ENCODE measurements at places on chromosomes 12 and 14. TPM values are rescaled to one million over a fixed set of nuclear protein-coding genes. Genes with fewer than 3 reads are reported as not detected.

Gene GLIPR1L1
- not detected for total RNA-seq

Gene TAS2R9
- not detected for total RNA-seq

Gene SELPLG
- 3.7 TPM for total RNA-seq

Gene GDF3
- total RNA-seq = not detected

Gene ABHD4
- total RNA-seq = 20.9 TPM

Gene LUM
- 130 TPM for total RNA-seq

Gene SERPINA4
- total RNA-seq = not detected

Gene BDKRB2
- 1.7 TPM for total RNA-seq

Gene GYS2
- total RNA-seq = not detected

Gene PROX2
- not detected for total RNA-seq

Gene KRT73
- total RNA-seq = not detected

Gene ASCL1
- total RNA-seq = not detected

Gene TAS2R50
- 1.2 TPM for total RNA-seq

Gene OAS2
- total RNA-seq = 6.8 TPM

Gene IRF2BPL
- 51.1 TPM for total RNA-seq

DNA sequence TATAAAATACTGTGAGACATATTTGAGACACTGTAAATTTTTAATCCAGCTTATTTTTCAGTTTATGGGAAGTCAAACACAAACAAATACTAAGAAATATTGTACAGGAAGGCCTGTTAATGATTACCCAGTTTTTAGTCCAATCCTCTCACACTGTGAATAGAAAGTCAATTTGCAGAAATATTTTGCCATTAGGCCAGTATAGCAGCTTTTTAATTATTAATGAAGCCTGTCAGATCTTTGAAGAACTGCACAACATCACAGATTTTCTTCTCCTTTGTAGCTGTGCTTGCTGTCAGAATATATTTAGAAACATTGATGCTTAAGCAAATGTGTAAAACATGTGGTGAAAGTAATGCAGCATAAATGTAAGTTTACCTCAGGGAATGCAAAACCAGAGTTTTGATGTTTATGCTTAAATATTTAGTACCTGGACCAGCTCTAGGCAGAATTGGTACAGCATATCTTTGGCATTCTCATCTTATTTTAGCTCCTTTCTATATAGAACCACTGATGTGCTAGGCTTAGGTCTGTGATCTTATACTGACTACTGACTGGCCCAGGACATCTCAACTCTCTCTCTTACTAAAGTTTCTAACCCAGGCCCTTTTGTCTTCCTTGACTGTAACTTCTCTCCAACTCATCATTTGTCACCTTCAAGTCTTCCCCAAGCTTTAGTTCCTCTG, 230.8 kb upstream of the NAV3 start:
- no peak for DNase-seq

DNA sequence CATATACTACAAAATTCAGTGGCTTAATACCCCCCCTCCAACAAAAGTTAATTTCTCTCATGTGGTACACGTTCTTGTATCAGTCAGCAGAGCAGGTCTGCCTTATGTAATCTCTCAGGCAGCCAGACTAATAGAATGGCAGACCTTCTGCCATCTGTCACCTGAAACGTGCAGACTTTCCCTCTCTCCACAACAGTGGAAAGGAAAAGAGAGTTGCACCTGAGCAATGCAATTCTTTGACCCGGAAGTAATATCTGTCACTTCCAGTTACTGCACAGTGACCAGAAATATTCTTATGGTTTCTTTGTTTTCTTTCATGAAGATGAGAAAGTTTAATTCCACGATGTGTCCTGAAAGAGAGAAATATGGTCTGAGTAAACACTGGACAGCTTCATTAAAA, 14.4 kb downstream of the KERA start:
- no peak for DNase-seq

- no peak for DNase-seq
Observed at GRCh38 chr14:75198291-75198933, 22.0 kb upstream of the TMED10 start.

DNA sequence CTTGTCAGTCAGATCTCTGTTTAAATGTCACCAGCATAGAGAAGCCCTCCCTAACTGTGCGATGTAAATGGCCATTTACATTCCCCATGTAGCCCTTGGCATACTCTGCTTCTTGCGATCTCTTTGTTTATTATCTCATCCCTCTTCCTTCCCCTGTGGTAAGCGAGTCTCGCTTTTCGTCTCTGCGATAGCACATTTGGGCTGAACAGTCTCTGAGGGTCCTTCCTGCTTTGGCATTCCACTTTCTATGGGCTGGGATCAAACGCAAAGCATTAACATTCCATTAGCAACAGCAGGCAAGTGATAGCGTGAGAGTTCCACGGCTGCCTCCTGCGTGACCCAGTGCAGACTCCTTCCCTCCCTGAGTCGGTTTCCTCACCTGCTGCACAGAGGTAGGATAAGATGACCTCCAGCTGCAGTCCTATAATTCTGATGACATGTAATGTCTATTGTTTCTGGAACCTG, 61.4 kb upstream of the TUNAR start:
- peak; percentile 13 for DNase-seq

DNA sequence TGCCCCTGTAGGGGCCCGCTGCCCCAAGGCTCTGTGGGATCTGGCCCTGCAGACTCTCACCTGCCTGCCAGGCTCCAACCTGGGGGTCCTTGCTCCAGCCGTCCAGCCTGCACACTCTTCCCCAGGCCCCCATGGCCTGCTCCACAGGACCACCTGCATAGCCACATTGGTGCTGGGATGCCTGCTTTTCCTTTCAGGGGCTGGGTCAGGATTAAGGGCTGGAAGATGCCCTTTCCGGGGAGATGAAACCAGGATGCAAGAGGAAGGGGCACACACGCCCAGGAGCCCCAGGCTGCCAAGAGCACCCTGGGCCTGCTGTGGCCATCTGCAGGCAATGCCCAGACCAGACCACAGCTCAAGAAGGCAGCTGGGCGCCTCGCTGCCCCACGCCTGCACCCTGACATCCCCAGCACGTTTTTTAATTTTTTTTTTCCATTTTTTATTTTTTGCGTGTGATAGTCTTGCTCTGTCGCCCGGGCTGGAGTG, 15.0 kb downstream of the BAG5 start:
- no peak for DNase-seq

DNA sequence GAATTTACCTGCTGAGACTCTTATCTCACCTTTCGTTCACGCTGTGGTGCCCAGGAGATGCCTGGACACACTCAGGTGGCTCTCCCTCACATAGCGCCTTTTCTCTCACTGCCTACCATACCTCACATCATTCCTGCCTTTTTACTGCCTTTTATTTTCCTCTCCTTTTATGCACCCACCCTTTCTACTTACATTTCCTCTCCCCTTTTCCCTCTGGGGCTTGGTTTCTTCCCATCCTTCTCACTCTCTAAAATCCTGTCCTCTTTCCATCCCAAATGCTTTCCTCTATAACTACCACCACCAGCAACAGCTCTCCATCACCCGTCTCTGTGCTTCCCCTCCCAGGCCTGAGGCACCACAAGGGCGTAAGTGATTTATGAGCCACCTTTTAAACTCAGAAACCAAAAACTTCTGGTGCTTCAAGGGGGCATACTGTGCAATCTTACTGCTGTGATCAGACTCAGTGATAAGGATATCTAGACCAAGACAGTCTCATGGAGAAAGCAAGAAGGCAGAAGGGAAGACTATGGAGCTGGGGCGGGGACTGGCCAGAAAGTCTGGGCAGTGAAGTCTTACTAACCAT, 32.7 kb upstream of the SMUG1 start:
- no peak for DNase-seq

- DNase-seq = no peak
Observed at GRCh38 chr12:110135806-110136205, 11.6 kb downstream of the IFT81 start.

DNA sequence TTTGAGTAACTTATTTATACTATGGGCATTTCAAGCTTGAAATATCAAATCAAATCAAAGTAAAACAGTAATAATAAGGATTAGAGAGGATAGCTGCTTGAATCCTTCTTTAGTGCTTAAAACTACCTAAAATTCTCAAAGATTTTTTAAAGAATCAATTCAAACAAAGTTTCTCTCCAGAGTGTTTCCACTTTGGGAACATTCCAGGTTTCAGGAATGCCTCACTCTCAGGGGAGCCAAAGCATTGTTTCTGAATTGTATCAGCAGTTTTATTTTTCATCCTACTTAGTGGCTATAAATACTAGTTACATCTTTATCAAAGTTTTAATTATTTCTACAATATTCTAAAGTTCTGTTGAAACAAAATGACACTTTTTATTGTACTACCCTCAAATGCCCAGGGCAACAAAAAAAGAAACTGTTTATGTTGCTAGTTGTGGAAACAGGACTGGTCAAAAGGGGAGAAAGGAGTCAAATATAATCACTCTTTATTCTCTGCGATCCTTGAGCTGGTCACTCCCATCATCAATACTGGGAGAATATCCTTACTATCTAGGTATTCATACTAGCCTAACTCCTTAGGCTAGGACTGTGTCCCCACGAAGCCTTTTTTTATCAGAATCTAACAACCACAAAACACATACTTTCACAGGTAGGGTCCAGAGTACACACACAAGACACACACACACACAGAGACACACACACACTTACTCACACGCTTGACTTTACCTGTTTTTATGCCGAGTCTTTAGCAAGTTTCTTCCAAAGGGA, 598 bp downstream of the RASSF9 start:
- DNase-seq = no peak

GRCh38 chr14:44959538-44959937, 2.2 kb downstream of the KLHL28 start:
- no peak for DNase-seq

DNA sequence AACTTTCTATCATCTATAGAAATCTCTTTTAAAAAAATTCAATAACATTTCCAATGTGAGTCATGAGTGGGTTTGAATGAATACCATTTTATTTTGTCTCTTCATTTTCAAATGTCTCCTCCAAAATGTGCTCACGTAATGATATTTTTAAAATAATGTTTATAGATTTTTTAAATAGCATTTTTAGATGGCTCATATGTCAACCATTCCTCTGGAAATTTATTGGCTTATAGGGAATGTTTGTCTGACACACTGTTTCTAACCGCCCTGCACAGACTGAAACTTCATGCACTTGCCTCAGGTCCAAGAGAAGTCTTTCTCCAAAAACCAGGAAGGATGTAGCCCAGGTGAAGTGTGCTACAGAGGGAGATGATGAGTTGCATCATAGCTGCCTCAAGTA, 88.8 kb upstream of the PLEKHG7 start:
- no peak for DNase-seq

GRCh38 chr12:19529951-19530636, 90.8 kb downstream of the AEBP2 start:
- DNase-seq = no peak

DNA sequence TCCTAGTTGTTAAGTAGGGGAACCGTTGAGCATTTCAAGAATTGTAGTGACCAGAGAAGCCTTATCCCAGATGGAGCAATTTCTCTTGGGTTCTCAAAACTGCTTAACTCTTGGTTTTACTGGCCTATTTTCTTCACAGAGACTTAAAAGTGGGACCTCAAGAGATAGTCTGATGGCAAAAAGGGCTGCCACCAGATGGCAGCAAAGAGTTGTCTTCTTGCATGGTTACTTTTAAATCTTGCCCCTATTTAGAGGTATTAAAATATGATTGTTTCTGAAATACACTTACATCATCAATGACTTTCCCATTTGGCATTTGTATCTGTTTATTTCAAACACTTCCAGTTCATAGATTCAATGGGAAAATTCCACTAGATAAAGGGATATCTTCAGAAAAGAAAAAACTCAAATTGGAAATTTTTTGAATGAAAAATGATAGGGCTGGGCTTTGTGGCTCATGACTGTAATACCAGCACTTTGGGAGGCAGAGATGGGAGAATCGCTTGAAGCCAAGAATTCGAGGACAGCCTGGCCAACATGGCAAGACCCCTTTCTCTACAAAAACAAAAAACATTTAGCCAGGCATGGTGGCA, 69.9 kb upstream of the CNTN1 start:
- DNase-seq = peak; percentile 68

- DNase-seq = no peak
Observed at GRCh38 chr12:87943762-87944161, 85.4 kb downstream of the C12orf50 start.

GRCh38 chr12:132783917-132784531, 22.4 kb upstream of the ANKLE2 start:
- DNase-seq = no peak

DNA sequence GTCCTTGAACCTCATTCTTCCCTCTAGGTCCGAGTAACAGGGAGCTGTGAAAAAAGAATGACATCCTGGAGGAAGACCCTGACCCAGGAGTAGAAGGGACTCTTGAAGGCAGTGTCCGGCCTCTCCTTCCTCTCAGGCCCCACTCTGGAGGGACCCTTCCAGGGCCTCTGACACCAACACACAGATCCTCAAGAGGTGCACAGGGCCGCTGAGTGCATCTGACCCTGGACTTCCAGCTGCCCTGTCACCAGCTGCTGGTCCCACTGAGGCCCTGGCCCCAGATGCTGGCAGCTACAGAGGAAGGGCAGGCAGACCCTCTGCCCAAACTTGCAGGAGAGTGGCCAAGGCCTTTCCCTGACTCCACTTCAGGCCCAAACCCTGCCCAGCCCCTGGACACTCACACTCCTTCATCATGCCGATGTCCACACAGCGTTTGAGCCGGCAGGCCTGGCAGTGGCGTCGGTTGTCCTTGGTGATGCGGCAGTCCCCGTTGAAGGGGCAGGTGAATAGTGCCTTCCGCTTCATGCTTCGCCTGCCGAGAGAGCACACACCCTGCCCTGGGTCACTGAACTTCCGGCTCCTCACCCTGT, 40.1 kb downstream of the VDR start:
- DNase-seq = no peak

DNA sequence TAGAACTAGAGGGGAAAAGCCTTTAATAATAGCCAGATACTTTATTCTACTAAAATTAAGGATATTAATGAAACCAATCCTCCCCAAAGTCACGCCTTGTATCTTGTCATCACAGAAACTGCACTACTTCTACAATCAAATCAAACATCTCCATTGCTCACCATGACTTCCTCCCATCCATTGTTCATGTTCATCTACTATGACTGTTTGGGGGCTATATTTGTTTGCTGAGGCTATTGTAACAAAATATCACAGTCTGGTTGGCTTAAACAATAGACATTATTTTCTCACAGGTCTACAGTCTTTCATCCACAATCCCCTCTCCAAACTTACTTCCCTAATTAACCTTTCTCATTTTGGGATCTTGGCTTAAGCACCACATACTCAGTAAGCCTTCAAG, 193.6 kb upstream of the FSCB start:
- DNase-seq = no peak

- no peak for DNase-seq
Observed at GRCh38 chr12:40561395-40561966, 130.8 kb upstream of the CNTN1 start.

- no peak for DNase-seq
Observed at GRCh38 chr12:21459474-21459873, 22.0 kb downstream of the PYROXD1 start.
